Temporal lobe (tissue), 4 donors: ENCODE measurements at places on chromosomes 11 and 22. TPM values are rescaled to one million over a fixed set of nuclear protein-coding genes. Genes with fewer than 3 reads are reported as not detected.

The OR8G1 gene
- not detected for total RNA-seq

The LUZP2 gene
- total RNA-seq = 27.0 TPM

The SLC22A6 gene
- total RNA-seq = 5.7 TPM

The NLRP14 gene
- total RNA-seq = 0.49 TPM

The GSTT2 gene
- not detected for total RNA-seq

The MLC1 gene
- 30.5 TPM for total RNA-seq

The MS4A3 gene
- total RNA-seq = 0.98 TPM

The ABCC8 gene
- 11.3 TPM for total RNA-seq

The SCGB2A2 gene
- total RNA-seq = not detected

The WNT7B gene
- total RNA-seq = 2.7 TPM

The SLC1A2 gene
- 192 TPM for total RNA-seq

The NUCB2 gene
- 54.3 TPM for total RNA-seq

The RDX gene
- 67.1 TPM for total RNA-seq

The INSC gene
- total RNA-seq = not detected
